ENCODE measurements at places on chromosomes 6 and 20.

- no peak for DNase-seq
These were observed 3.5 kb upstream of the NT5DC1 start for GRCh38 chr6:116096979-116097816.

DNA sequence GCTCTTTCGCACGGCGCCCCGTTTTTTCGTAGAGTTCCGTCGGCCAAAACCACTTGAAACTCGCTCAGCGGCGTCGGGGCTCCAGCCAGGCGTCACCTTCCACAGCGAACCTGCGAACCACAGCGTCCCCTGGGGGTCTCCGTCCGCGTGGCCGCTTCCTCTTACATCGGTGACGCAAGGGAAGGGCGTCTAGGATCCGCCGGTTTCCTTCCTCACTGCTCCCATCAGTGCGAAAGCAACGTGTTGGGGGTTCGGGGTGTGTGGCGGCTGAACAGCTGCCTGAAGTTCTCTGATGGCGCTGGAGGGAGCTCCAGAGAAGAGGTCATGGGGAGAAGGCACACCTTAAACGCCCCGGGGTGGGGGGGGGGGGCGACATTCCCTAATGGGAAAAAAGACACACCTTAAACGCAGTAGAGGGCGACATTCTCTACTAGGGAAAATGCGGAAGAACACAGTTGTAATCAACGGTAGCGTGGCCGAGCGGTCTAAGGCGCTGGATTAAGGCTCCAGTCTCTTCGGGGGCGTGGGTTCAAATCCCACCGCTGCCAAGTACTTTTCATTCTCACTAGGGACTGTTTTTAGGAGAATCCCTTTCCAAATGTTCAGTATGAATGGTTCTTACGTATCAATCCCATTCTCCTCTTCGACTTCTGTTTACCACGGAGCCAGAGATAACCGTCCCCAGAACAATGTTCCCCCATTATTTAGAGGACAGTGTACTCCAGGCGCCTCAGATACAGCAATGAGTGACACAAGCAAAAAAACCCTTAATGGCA lies 16.4 kb downstream of the ZNF311 start:
- DNase-seq: peak; percentile 76

DNA sequence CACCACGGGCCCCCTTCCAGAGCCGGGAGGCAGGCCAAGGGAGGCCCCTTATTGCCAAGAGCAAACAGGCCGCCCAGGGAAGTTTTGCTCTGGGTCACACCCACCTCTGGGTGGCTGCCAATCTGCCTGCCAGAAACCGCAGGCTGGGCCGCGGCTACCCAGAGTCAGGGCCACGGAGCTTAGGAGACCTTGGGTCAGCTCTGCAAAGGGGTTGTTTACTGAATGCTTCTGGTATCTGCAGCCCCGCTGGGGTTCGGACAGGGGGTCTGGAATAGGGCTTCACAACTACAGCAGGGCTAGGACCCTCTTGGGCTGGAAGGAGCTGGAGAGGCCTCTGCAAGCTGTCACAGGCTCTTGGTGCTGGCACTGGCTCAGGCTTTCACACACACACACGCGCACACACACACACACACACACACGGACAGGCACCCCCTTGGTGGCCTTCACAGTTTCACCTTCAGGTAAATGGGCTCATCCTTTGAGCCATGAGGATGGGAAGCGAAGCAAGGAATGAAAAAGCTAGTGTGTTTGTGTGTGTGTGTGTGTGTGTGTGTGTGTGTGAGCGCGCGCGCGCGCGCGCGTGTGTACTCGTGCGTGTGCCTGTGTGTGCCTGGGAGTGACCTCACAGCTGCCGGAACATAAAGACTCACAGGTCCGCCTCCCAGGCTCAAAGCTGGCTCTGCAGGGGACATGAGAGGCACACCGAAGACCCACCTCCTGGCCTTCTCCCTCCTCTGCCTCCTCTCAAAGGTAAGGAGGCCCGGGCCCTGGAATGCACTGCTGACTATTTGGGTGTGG lies at the start of gene CCN5:
Gene CCN5 (plus strand): TSS at position 669 of the 798 bp plus-strand sequence. CDS start 22 bp downstream, at position 691.
- peak; percentile 89 for DNase-seq

GRCh38 chr6:52519618-52520017 lies 57.2 kb downstream of the TRAM2 start:
- DNase-seq: no peak

- DNase-seq: no peak
These were observed 5.0 kb upstream of the CPNE1 start for GRCh38 chr20:35669681-35670080.

DNA sequence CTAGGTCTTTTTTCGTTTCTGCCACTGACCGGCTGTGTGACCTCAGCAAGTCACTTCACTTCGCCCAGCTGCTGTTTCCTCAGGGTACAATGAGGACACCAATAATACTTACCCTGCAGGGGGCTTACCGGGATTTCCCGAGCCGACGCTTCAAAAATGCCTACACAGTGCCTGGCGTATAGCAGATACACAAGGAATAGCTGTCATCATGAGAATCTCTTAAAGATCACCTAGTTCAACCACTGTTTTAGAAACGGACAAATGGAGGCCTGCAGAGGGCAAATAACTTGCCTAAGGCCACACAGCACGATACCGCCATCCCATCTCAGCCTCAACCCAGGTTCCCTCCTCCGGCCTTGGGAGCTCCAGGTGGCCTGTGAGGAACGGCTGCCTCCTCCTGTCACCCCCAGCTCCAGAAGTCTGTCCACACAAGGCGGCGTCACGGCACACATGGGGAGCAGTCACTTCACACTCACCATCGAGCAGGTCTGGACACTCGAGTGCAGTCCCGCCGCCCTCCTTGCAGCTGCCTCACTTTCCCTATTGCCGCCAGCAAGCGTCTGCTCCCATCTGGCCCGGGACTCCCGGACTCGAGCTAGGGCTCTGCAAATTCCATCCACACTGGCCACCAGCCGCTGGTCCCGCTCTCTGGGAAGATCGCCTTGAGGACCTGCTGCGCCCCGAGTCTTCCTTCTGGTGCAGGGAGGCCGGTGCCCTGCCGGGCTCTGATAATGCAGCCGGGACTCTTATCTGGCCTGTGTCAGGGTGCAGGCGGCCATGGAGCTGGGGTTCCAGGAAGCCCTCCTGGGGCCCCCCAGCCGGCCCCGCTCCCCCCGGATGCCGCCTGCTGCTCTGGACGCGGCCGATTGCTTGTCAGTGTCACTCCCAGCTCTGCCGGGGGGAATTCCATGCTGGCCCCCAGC lies at the start of gene RIPOR3:
Gene RIPOR3 (minus strand): TSS at position 893 of the 923 bp plus-strand sequence. CDS start 414 bp downstream, at position 479.
- DNase-seq: peak; percentile 28

GRCh38 chr20:32158351-32158750 lies 48.8 kb downstream of the TM9SF4 start:
- DNase-seq: no peak

DNA sequence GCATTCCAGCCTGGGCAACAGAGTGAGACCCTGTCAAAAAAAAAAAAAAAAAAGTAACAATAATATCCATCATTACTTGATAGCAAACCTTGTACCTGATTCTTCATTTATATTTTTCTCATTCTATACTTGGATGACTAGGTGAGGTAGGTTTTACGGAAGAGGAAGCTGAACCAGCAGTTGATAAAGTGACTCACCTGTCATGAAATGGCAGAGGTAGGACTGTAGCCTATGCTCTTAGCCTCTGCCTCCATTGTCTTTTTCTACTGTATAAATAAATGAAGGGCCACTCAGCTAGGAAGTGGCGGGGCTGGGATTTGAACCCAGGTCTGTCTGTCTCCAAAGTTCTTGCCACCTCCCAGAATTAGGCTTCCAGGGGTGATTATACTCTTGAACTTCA lies 20.7 kb upstream of the EPB41L1 start:
- no peak for DNase-seq

DNA sequence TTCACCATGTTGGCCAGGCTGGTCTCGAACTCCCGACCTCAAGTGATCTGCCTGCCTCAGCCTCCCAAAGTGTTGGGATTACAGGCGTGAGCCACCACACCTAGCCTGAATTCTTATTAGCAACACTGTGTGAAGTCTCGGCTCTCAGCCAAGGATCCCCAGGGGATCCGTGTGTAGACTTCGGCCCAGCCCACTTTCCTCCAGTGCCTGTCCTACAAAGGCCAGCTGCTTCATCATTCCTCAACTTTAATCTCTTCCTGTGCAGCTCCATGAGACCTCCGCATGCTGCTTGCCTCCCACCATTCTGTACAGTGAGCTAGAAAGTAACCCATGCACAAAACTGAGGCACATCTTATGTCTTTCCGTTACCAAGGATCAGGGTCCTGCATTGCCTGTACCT lies 71.8 kb downstream of the SAMD3 start:
- DNase-seq: no peak

DNA sequence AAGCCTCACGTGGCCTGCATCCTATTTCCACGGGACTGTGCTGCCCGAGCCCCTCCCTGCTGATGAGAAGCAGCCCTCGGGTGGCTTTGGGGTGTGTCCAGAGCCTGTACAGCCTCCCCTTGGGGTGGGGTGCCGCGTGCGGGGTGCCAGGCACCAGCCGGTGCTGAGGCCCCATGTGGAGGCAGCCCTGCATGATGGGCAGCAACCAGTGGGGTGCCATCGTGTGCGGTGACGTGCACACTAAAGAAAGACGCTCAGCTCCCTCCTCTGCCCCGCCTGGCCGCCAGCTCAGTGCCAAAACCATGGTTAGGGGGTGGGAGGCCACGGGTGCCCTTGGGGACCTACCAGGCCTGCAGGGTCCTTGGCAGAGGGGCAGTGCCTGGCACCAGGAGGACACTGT lies 26.2 kb downstream of the NTSR1 start:
- no peak for DNase-seq

GRCh38 chr6:29561091-29561490 lies 1.6 kb upstream of the UBD start:
- no peak for DNase-seq

- no peak for DNase-seq
These were observed 58.2 kb downstream of the BMP7 start for GRCh38 chr20:57208198-57208597.

GRCh38 chr6:106439459-106439858 lies 78.9 kb downstream of the CRYBG1 start:
- DNase-seq: no peak

- DNase-seq: no peak
These were observed 72.8 kb upstream of the CNR1 start for GRCh38 chr6:88238901-88239300.

- no peak for DNase-seq
These were observed 46.7 kb downstream of the RALY start for GRCh38 chr20:34040300-34040995.

DNA sequence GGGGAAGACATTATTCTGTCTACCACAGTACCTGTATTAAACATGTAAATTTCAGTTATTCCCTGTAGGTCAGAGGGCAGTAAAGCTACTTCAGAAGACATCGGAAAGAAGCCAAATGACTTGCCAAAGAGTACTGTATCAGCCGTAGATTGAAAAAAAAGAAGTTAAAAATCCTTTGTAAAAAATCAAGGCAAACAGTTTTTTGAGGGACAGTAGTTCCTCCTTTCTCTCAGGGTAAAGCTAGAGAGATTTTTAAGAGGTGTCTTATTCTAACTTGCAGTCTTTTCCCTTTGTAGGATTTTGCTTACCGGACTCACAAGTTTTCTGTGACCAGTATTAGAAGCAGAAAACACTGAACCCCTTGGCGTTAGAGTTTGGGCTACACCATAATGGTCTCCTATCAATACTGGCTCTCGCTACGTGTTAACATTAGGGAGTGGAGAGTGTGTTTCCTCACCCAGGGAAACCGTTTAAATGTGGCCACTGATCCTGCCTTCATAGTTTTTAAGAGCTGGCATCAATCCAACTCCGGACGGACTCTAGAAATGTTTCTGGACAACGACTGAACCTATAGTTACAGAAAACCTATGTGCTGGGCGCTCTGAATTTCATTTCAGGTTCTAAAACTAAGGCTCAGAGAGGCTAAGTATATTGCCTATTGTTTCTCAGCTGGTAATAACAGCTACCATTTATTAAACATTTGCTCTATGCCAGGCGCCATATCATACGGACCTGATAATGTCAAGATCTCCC lies 1.3 kb upstream of the ASXL1 start:
- no peak for DNase-seq

- DNase-seq: peak; percentile 37
These were observed 229.8 kb upstream of the SASH1 start for GRCh38 chr6:148112851-148113319.

- no peak for DNase-seq
These were observed 247.6 kb downstream of the DLL1 start for GRCh38 chr6:170043150-170043819.

DNA sequence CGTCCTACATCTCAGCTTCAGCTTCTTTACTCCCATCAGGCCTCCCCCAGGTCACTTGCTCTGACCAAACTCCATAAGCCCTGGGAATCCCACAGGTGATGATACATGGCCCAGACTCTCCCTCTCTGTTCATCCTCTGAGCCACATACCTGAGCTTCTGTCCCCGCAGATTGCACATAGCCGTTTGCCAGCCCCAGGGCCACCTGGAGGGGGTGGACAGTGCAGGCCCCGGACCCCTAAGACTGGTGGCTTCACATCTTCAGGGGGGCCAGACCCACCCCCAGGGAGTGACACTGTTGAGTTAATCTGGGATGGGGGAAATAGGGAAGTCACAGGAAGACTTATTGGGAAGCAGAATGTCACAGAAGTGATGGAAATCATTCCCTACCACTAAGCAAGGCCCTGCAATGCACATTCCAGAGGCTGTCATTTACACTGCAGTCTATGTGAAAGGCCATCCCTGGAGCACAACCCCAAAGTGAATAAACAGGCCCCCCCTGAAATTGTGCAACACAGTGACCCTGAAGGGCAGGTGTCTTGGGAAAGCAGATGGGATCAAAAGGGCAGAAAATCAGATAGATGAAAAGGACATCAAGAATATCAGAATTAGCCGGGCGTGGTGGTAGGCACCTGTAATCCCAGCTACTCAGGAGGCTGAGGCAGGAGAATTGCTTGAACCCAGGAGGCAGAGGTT lies 2.2 kb downstream of the RXRB start:
- no peak for DNase-seq

- DNase-seq: peak; percentile 30
These were observed 646.3 kb downstream of the UTRN start for GRCh38 chr6:144931172-144932035.

- DNase-seq: no peak
These were observed 23.5 kb downstream of the FIG4 start for GRCh38 chr6:109714611-109715010.

DNA sequence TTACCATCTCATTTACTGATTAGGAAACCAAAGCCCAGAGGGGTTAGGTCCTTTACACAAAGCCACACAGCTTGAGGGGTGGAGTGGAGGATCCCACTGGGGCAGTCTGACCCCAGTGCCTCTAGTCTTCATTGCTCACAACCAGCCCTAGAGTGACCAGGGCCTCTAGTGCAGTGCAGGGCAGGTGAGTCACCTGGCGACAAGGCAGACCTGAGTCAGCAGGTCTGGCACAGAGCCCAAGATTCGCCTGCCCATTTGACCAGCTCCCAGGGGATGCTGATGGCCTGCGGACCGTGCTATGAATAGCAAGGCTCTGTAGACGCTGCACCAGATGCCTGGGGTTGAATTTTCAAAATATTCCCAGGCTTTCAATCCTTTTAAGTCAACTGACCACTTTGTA lies 29.9 kb downstream of the CDH26 start:
- peak; percentile 95 for DNase-seq

DNA sequence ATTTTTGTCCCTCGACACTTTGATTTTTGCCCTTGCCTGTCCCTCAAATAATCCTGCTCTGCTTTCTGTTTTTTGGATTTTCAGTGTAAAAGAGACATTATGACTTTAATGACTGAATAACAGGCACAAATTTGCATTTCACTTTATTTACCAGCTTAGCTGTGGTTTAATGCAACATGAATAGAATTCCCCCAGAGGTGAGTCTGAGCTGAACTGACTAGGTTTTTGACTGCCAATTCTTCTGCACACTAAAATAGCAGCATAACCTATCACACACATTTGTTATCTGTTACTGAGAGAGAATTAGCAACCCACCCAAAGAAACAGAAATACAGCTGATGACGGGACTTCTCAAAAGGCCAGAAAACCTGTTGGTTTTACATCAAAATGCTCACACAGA lies 3.9 kb upstream of the RBM24 start:
- no peak for DNase-seq

Data from PC-9 (cell line).